CD4-positive, alpha-beta T cell treated with Interleukin-15 for 4 hours (primary cell): ENCODE measurements at places on chromosomes 12 and 14.

GRCh38 chr12:69688471-69689427 is 10.4 kb downstream of the BEST3 start:
- peak; percentile 17 for DNase-seq

DNA sequence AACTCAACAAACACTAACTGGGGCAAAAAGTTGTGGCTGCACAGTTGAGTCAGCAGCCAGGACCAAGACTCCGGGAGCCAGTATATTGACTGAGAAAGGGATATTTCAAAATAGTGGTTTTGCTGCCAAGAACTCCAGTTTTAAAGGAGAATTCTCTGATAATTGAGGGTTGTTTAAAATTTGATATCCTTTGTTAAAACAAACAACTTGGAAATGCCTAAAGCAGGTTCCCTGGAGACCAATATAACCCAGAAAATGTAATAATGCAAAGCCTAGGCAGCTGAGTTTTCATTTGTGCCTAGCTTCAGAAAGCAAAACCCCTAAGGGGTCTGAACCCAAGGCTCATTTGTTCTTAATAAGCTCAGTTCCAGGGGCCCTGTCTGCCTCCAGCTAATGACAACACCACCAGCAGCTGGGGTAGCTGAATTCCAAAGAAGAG is 311.7 kb upstream of the CCDC196 start:
- no peak for DNase-seq

GRCh38 chr14:22573804-22574203 is 15.2 kb downstream of the DAD1 start:
- no peak for DNase-seq

GRCh38 chr12:105588106-105588505 is 257.6 kb downstream of the C12orf75 start:
- DNase-seq = no peak

DNA sequence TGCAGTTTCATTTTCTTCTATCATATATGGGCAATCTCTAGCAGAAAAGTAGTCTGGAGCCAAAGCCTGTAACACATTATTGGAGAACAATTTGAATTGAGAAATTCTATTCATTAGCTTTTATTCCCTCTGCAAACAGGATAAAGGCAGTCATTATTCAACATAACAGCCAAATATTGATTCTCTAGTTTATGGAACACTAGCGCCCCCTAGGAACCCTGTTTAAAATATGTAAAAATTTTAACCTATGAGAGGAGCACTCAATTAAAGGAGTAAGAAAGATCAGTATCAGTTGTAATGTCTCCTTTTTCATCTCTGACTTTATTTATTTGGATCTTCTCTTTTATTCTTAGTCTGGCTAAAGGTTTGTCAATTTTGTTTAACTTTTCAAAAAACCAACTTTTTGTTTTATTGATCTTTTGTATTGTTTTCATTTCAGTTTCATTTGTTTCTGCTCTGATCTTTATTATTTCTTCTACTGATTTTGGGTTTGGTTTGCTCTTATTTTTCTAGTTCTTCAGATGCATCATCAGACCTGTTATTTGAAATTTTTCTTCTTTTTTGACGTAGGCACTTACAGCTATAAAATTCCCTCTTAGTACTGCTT is 4.8 kb upstream of the LMNTD1 start:
- DNase-seq = no peak

DNA sequence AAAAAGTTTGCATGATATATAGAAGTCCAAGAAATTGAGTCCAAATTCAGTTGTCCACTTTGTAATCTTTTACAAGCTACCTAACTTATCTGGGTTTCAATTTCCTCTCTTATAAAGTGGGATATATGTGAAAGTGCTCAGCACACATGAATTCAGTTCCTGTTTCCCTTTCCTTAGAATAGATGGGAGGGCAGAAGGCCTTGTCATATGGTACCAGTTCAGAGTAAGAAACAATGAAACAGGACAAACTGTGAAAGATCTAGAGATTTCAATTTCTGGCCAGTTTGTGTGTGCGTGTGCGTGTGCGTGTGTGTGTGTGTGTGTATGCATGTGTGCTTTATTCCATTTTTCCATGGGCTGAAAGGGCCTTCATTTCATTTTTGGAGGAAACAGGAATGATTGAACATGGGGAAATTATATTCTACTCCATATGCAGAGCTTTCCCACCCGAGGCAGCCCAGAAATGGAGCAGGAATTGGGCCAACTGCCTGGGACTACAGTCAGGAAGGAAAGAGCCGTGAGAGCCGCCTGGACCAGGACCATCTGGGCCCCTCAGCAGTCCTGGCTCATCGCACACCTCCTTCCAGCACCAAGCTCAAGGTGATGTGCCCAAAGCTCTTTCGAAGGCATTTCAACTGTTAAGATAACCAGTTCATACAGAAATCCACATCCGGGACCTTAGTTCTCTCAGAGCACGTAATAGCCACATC is 183.2 kb downstream of the EPS8 start:
- no peak for DNase-seq

GRCh38 chr12:57016348-57016747 is at the start of gene TAC3:
TSS of gene TAC3 (minus strand) at chr12:57016529. CDS start at chr12:57015797, 732 bp downstream.
- no peak for DNase-seq
